ENCODE measurements at places on chromosomes 16 and 17.

DNA sequence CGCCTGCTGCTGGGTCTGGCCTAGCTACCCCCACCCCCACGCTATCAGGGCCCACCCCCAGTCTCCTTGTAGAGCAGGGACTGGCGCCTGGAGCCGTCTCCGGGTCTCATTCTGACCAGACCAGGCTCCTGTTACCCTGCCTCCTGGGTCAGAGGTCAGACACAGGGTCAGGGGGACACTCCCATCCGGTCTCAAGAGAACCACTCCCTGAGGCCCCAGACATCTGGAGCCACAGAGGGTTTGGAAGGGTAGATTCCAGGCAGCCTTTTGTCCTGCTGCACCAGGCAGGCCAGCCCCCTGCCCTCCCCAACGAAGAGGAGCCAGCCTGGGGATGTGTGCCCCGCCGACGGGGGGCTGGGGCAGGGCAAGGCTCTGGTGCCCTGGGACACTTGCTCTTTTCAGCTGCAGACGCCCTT, 944 bp upstream of the WFIKKN1 start:
- no peak for DNase-seq

DNA sequence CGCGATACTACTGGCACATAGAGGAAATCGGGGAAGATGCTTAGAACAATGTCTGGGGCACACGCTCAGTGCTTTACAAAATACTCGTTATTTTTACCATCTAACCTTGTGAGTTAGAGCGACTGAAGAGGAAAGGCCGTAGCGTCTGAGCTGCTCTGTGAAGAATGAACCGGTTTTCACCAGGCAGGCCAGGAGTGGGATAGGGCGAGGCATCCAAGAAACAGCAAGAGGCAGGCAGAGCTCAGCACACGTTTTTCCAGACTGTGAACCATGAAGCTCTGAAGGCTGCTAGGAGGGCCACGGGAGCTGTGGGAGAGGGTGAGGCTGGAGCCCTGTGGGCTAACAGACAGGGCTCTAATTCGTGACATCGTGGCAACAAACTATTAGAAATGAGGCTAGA, 95.5 kb downstream of the MRM3 start:
- no peak for DNase-seq

- DNase-seq, result no peak
These were observed 16.2 kb upstream of the PSMD7 start for GRCh38 chr16:74280448-74280847.

DNA sequence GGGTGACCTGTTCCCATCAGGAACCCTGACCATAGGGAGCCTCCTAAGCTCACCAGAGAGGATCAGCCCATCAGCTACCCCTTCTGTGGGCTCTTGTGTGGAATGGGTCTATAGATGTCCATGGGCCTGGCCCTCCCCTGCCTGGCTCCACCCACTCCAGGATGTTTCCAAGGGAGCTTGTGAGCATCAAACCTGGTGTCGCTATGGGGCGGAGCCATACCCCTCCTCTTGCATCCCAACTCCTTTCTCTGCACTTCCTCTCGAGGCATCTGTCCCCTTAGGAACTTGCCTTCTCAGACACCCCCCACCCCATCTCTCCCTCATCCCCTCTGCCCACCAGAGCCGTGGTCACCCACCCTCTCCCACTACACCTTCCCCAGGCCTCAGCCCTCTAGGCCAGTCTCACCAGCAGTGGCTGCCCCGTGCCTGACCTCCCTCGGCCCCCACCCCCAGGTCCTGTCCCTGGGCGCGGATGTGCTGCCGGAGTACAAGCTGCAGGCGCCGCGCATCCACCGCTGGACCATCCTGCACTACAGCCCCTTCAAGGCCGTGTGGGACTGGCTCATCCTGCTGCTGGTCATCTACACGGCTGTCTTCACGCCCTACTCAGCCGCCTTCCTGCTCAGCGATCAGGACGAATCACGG, 10.4 kb downstream of the KCNH6 start:
- no peak for DNase-seq

- no peak for DNase-seq
These were observed 791 bp upstream of the C17orf75 start for GRCh38 chr17:32342603-32343325.

GRCh38 chr17:14843086-14843795, 421.9 kb downstream of the PMP22 start:
- no peak for DNase-seq

DNA sequence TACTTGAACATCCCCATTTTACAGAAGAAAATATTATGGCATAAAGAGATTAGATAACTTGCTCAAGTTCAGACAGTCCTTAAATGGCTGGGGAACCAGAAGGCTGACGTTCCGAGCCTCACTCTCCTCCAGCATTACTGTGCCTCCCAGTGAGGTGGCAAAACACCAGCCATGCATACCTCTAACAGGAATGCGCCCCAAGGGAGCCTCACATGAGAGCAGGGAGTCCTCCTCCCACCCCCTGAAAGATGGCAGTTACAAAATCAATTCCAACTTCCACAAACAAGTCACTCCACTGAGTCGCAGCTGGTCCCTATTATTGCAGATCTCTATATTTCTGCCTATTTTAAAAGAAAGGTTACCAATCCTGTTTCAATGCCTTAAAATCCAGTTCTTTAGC, 55.5 kb downstream of the ANKFY1 start:
- no peak for DNase-seq

DNA sequence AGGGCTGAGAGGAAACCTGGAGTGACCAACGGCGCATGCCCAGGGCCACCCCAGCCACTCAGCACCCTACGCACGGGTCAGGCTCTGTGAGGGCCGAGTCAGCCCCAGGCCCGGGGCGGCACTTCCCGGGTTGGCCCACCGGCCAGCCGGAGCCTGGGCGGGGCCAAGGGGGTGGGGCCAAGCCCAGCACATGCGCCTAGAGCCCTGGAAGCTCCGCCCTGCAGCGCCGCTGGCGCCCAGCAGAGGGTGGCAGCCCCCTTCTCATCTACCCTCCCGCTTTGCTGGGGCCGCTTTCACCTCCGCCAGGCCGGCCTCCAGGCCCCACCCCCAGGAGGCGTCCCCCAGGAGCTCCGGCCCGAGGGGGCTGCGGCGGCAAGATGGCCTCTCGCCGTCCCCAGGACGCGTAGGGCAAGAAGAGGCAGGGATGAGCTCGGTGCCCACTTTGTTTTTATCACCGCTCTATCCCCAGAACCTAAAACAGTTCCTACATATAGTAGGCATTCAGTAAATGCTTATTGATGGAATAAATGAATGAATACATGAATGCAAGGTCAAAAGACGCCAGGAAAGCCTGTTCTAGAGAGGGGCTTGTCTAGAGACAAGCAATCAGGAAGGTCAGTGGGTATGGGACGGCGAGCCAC, 31.3 kb downstream of the MYO18A start:
- peak; percentile 94 for DNase-seq

Measured in CD4-positive, alpha-beta T cell treated with Interferon alpha-2 for 1 hour (primary cell).